Calu3 (cell line): ENCODE measurements at places on chromosomes 3 and 15. TPM values are rescaled to one million over a fixed set of nuclear protein-coding genes. Genes with fewer than 3 reads are reported as not detected.

DNA sequence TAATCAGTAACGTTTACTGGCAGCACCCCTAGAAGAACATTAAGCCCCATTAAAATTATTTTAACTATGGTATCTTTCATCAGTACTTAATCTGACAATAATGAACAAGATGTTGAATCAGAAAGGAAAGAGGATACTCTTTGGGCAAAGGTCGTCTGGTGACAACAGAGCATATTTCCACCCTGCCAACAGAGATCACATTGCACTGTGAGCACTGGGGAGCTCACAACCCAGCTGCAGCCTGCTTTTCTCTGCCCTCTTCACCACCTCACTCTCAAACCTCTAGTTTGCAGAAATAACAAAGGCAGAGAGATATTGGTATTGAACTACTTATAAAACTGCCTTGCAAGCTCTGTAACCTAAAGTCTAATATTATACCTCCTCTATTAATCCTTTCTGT is 130.0 kb downstream of the FBN1 start:
- DNase-seq, result no peak

DNA sequence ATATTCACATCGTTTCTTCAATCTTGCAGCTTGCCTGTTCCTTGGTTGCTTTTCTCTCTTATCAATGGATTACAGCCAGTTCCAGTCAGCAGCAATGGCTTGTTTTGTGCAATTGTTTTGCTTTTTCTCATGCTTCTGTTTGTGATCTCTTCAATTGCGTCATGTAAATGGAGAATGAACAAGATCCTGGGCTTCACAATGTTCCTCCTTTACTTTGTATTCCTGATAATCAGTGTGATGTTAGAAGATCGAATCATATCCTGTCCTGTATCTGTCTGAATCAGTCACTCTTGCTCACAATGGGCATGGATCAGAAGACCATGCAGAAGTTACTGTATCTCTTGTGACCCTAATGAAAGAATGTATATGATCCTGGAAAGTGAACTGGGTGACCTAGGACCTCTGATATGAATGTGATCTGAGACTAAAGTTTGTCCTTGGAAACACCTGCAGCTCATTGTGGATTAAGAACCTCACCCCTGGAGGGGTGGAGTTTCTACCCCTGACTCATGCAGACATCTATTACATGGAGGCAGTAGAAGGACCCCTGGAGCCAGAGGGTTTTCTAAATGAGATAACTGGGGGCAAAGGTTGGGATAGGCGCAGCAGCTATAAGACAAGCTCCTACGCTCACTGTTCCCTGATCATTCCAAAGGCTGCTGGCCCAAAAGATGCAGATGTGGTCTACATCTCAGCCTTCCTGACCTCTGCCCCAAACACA is 32.2 kb downstream of the SLC24A1 start:
- no peak for DNase-seq

GRCh38 chr15:68678746-68679145 is 100.0 kb downstream of the CORO2B start:
- no peak for DNase-seq

Gene GAP43
- not detected in 2 replicates for total RNA-seq
